ENCODE measurements at places on chromosomes 6 and 20.

DNA sequence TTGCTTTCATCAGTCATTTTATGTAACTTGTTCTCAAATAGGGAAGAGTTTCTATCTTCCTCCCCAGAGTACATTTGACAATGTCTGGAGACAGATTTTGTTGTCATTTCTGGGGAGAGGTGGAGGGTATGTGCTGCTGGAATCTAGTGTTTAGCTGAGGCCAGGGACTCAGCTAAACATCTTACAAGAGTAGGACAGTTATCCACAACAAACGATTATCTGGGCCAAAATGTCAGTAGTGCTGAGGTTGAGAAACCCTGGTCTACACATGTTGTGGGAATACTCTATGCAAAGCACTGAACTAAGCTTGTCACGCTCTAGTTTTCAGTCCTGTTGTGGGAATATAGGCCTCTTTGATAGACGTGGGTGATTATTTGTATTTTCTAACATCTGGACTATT, 171.4 kb downstream of the CD109 start:
- DNase-seq = no peak

DNA sequence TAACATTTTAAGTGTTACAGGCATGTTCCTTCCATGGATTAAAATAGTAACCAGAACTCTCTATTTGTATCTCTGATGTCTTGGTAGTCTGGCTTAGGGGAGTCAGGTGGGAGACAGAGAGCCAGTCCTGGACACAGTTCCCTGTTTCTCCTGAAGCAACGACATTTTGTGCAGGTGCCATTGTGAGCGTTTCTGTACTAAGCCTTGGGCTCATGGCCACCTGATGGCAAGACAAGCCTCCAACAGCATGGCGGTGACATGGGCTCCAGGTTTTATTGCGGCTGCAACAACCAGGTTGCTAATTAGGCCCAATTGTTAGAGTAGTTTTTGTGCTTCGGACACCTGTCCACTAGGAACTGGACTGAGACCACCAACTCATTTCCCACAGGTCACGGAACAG, 105.3 kb downstream of the PRDM13 start:
- no peak for DNase-seq

DNA sequence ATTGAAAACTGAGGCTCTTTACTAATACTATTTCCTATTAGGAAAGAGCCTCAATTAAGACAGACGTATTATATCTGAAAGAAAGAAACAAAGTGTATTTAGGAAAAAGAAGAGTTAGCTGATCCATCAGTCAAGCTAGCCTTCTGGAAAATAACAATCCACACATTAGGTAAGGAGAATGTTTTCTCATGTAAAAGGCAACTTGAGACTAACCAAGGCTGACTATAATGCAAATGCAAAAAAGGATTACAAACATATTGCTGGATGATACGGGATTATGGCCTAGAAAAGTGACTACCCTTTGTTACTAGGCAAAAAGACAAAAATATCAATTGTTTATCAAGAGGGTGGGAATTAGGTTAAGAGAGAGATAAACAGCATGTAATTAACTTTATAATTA, 176.9 kb downstream of the RFPL4B start:
- no peak for DNase-seq

DNA sequence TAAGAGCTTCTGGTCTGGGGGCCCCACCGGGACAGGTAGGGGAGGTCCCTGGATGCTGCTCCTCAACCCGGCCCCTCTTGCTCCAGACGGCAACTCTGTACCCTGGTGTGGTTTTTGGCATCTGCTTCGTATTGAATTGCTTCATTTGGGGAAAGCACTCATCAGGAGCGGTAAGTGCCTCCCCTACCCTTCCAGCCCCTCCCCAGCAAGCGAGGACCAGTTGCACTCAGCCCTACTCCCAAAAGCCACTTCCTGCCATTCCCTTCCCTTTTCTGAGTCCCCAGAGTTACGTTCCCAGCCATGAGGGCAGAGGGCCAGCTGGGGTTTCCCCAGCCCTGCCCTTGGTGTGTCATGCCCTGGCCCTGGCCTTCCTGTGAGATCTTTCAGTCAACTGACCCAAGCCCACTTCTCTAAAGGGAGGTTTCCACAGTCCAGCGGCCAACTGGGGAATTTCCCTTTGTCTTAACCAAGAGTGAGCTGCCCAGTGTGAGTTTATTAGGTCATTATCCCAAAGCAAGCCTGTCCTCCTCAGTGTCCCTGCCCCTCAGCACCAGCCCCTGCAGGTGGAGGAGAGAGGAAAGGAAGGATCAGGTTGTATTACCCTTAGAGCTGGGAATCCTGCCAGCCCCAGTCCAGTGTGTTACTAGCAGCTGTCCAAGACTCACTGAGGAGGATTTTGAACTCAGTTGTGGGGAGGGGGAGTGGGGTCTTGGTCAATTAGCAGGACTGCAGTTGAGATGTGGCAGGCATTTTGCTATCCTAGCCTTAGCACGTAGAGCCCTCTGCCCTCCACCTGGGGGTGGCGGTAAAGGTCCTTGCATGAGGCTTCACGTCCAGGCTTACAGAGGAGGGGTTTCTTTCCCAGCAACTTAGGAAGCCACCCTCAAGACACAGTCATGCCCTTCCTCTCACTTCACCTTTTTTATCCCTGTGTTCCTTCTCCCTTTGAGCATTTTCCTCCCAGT, 45.8 kb downstream of the TM9SF4 start:
- peak; percentile 94 for DNase-seq

DNA sequence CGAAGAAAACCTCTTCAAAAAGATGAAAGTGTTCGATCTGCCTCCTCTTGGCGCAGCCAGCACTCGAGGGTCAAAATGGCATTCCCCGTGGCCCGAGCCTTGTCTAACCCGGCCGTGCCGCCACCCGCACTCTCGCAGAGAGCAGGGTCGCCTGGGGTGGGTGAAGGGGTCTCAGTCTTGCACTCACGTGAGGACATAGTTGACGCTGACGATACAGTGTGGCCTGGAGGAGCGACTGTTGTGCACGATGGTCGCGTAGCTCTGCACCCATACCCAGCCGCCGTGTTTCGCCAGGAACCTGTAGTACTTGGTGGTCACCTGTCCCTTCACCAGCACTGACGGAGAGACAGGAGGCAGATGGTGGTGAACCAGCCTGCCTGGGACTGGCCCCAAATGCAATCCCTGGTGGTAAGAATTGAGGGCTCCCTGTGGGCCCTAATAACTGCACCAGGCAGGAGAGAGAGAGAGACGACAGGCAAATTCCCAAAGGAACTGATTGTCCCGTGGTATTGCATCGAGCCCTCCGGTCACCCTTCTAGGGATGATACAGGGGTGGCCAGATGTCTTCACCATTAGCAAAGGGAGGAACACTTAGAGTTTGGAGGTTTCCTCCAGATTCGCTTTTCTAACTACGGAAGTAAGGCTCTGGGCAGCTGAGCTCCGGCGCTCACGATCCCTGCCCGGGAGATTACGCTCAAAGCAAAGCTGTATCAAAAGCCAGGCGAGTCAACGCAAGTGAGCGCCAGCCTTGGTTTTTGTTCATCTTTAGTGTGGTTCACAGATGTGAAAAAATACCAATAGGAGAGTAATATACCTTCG, 17.4 kb downstream of the SIM1 start:
- no peak for DNase-seq

- DNase-seq = no peak
Observed at GRCh38 chr20:22821081-22821727, 213.9 kb upstream of the SSTR4 start.

DNA sequence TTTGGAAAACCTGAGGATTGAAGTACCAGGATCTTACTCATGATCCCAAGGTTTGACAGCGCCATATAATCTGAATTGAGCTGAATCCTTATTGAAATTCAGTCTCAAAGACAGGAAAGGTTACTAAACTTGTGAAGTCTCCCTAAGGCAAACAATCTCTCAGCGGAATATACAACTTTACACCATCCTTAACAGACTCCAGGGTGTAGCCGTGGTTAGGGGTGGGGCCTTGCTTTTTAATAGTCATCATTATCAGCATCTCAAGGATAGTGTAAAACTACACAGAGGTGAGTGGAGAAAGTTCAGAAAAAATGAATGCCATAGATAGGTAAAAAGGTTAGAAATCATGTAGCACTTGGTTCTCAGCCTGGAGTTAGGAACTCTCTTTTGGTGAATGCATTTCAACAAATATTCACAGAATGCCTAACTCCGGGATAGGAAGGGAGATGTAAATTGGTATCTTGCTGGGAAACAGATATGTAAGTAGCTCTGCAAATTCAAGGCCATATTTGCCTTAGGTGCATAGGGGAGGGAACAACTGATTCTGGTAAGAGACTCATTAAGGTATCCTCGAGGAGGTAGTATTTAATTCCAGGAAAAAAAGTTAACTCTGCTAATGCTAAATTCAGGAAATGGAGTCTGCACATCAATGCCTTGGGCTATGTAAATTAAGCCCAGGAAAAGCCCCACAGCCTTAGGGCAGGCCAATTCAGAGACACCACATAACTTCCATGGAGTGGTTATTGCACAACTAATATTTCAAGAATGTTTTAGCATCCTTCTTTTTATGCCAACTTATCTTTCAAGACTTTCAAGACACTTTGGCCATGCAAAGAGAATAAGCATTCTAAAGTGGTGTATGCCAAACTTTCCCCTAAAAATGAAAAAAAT, 61.6 kb downstream of the SNAP25 start:
- DNase-seq = no peak

DNA sequence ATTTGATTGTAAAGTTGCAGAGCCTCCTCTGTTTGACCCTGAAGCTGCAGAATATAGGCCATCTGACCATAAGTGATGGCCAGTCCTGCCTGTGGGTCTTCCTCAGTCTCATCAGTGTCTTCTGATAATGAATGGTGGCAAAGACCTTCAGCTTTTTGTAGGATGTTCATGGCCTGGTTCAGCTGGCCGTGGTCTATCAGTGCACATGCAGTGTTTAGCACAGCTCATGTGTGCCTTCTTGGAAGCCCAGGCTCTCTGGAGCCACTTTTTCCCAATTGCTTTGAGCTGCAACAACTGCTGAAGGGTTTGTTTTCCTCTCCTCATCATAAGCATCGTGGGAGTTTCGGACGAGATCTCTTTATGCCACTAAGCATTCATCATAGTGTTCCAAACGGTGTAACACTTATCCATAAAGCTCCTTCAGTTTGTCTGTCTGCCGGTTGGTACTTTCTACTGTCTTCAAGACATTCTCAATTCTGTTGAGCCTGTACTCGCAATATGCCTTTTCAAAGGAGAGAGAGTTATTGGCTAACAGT, 70.1 kb upstream of the TULP4 start:
- no peak for DNase-seq

DNA sequence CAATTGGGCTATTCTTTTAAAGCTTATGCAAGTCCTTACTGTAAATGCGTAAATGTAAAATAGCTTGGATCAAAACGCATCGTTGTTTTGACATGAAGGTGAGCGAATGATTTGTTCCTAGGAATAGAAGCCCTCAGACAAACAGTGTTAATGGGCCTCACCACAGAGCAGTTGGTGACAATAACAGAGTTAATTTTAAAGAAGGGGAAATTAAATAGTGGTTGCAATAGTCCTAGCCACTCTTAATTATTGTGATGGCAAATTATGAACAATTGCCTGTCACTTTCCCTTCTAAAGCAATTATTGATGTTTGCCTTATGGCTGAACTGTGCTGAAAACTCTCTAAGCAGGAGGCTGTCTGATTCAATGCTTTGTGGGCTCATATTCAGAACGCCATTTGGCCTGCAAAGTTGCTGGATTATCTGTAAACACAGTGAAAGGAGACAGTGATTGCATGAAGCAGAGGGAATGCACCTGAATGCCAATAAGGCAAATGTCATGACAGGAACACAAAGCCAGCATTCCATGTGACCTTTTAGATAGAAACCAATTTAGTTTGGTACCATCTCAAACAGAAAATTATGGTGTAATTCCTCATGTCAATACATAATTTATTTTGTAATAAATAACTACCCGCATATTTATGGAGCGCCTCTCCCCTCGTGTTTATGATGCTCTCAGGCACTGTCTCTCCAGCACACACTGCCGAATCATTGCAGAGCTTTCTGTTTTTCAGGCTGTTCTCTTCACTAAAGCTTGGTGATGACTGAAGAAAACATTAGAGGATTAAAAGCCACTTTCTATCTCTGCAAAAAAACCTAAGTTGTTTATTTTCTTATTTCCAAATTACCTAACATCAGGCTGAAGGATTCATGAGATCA, 387.5 kb downstream of the HACE1 start:
- no peak for DNase-seq

- no peak for DNase-seq
Observed at GRCh38 chr6:36769676-36770499, 69.4 kb downstream of the CPNE5 start.

GRCh38 chr6:6008648-6009421, 2.1 kb upstream of the NRN1 start:
- DNase-seq = peak; percentile 88

- peak; percentile 65 for DNase-seq
Observed at GRCh38 chr6:26065952-26066380, 21.3 kb upstream of the HFE start.

All from SK-N-DZ (cell line).